ENCODE measurements at places on chromosomes 3 and 15. TPM values are rescaled to one million over a fixed set of nuclear protein-coding genes. Genes with fewer than 3 reads are reported as not detected.

The ISLR gene
- not detected for total RNA-seq

The SLC15A2 gene
- 0.29 TPM for total RNA-seq

The ARHGAP31 gene
- total RNA-seq, result 1.2 TPM

The IREB2 gene
- 43.9 TPM for total RNA-seq

The MKRN2OS gene
- total RNA-seq, result not detected

The PLA2G4F gene
- total RNA-seq, result not detected

The IGSF10 gene
- total RNA-seq, result 0.54 TPM

The POLR2H gene
- 69.5 TPM for total RNA-seq

The FBXW12 gene
- total RNA-seq, result not detected

The SAMD7 gene
- total RNA-seq, result not detected

The TMEM108 gene
- not detected for total RNA-seq

All from A549 treated with ZK216348 at 1 μM for 4 hours (cell line).